ENCODE measurements at places on chromosomes 16 and 17.

DNA sequence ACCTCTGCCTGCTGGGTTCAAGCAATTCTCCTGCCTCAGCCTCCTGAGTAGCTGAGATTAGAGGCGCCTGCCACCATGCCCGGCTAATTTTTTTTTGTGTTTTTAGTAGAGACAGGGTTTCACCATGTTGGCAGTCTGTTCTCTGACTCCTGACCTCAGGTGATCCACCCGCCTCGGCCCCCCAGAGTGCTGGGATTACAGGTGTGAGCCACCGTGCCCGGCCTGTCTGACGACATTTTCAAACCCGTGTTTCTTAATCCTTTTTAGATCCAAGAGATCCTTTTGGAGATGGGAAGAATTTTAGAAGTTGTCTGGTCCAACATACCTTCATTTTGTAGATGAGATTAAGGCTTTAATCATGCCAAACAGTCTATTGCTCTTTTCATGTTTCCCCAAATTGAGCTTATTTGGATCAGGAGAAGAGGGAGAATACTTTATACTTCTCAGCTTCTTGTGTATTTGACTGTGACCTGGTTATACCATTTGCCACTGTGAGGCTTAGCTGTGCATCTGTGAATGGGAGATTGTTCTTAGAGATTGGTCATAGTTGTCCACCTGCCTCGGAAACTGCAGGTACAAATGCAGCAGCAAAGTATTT lies 25.8 kb downstream of the USP10 start:
- no peak for DNase-seq

DNA sequence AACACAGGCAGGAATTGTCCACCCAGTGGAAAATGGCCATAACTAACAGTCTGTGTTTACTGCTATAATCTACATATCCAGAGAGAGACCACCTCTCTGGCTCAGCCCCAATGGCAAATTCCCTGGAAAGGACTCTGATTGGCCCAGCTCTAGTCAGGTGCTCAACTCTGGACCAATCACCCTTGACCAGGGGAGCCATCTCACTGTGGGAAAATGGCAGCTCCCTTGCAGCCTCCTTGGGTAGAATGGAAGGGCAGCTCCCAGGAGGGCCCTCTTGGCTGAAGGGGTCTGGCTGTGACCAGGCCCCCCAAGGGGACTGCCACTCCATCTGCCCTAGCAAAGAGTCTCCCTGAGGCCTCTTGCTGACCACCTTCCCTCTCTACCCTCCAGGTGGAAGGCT lies 3.1 kb downstream of the ALOX15B start:
- DNase-seq, result no peak

GRCh38 chr17:59617156-59617732 lies 2.5 kb upstream of the CLTC start:
- DNase-seq, result peak; percentile 5

- peak; percentile 53 for DNase-seq
Measured at GRCh38 chr17:52035336-52035915, 123.1 kb downstream of the CA10 start.

- DNase-seq, result no peak
Measured at GRCh38 chr16:23282568-23282967, 19.5 kb upstream of the SCNN1B start.

GRCh38 chr17:42038221-42038973 lies 12.0 kb downstream of the C17orf113 start:
- DNase-seq, result no peak

- DNase-seq, result peak; percentile 64
Measured at GRCh38 chr17:45052052-45052772, 780 bp upstream of the DCAKD start.

GRCh38 chr17:61842899-61843298 lies 20.4 kb downstream of the BRIP1 start:
- DNase-seq, result no peak
